ENCODE measurements at places on chromosomes 12 and 14. TPM values are rescaled to one million over a fixed set of nuclear protein-coding genes. Genes with fewer than 3 reads are reported as not detected.

The IL22 gene
- not detected for total RNA-seq

The ALX1 gene
- not detected for total RNA-seq

The MGP gene
- 42.1 TPM for total RNA-seq

The OASL gene
- total RNA-seq = 27.4 TPM

The DPPA3 gene
- total RNA-seq = not detected

The DEPDC4 gene
- total RNA-seq = 0.32 TPM

The TMCC3 gene
- 26.6 TPM for total RNA-seq

The DDN gene
- 0.15 TPM for total RNA-seq

The ZFYVE21 gene
- total RNA-seq = 66.7 TPM

The RTL1 gene
- total RNA-seq = not detected

The TMEM63C gene
- total RNA-seq = 0.32 TPM

The CNTN1 gene
- total RNA-seq = 0.30 TPM

The TM9SF1 gene
- 71.6 TPM for total RNA-seq

The VPS33A gene
- total RNA-seq = 24.8 TPM

The CDCA4 gene
- 49.7 TPM for total RNA-seq

The B3GNT4 gene
- under 0.01 TPM for total RNA-seq

The MIPOL1 gene
- 30.2 TPM for total RNA-seq

The APAF1 gene
- 27.6 TPM for total RNA-seq

The E2F7 gene
- 6.8 TPM for total RNA-seq

The PAX9 gene
- total RNA-seq = not detected

The TSPAN19 gene
- total RNA-seq = not detected

The RFX4 gene
- total RNA-seq = not detected

Measured in epithelial cell of umbilical artery (primary cell).